GM12865 (cell line): ENCODE measurements at places on chromosomes 11 and 22.

DNA sequence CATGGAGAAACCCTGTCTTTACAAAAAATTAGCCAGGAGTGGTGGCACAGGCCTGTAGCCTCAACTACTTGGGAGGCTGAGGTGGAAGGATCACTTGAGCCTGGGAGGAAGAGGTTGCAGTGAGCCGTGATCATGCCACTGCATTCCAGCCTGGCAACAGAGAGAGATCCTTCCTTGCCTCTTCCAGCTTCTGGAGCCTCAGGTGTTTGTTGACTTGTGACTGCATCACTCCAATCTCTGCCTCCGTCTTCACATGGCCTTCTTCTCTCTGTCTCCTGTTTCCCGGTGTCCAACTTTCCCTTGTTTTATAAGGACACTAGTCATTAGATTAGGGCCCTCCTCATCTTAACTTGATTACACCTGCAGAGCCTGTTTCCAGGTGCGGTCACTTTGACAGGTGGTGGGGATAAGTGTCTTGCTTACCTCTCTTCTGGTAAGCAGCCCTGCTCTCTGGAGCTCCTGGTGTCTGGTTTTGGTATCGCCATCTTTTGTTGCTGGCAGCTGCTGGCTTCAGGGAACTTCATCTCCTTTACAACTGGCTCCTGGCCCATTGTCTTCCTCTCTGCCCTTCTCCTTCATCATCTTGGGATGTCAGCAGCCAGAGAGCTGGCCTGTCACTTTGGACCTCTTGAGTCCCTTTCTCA lies 8.2 kb upstream of the USP2 start:
- peak; percentile 43 for DNase-seq

- no peak for DNase-seq
Observed at GRCh38 chr11:120778685-120779490, 245.0 kb upstream of the TBCEL start.

- DNase-seq = no peak
Observed at GRCh38 chr11:99937330-99937729, 749.8 kb upstream of the ARHGAP42 start.

- no peak for DNase-seq
Observed at GRCh38 chr11:13229711-13230318, 47.8 kb upstream of the BMAL1 start.

- no peak for DNase-seq
Observed at GRCh38 chr11:69430566-69430965, 50.9 kb upstream of the LINC01488 start.

- no peak for DNase-seq
Observed at GRCh38 chr11:8828580-8829361, 82.2 kb upstream of the AKIP1 start.

GRCh38 chr11:6531267-6531752 lies 34.2 kb downstream of the DNHD1 start:
- DNase-seq = peak; percentile 49

DNA sequence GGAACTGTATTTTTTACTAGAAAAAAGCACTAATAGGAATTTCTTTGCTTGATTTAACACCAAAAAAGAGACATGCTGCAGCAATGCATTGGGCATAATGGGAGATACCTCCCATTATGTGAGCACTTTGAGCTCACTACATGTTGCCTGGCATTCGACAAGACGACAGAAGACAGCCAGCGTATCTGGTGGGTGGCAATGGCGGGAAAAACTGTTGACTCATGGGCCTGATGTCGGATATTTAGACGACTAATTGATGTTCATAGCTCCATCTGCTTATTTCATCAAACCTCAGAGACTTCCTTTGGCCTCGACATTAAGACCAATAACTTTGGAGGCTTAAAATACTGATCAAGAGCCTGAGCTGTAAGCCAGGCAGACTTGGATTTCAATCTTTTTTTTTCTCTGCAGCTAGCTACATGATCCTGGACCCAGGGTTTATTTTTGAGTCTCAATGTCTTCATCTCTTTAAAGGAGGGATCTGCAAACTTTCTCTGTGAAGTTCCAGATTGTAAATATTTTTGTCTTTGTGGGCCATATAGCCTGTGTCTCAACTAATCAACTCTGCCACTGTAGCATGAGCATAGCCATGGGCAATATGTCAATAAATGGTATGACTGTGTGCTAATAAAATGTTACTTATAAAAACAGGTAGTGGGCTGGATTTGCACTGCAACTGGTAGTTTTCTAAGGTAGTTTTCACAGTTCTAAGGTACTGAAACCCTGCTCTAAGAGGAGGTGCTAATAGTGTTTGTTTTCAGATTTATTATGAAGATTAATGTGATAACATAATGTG lies 375.1 kb downstream of the METTL15 start:
- no peak for DNase-seq

- DNase-seq = no peak
Observed at GRCh38 chr11:126232683-126233082, 21.1 kb downstream of the FAM118B start.

- no peak for DNase-seq
Observed at GRCh38 chr11:103610435-103610834, 426.0 kb upstream of the DDI1 start.

GRCh38 chr11:118238929-118239328 lies 13.2 kb downstream of the MPZL3 start:
- no peak for DNase-seq

GRCh38 chr11:71237853-71238252 lies 14.5 kb downstream of the SHANK2 start:
- DNase-seq = no peak

DNA sequence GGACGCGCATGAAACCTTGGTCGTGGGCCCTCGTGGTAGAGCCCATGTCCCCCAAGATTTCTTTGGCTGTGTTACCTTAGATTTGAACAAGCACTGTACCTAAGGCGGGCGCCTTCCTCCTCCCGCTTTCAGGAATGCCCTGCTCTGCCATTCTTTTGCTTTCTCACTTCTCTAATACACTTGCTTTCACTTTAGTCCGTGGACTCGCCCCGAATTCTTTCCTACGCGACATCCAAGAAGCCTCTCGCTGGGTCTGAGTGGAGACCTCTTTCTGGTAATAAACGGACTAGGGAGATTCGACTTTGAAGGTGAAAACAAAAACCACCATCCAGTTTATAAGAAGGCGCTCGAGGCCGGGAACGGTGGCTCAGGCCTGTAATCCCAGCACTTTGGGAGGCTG lies 1.2 kb upstream of the NUP50 start:
- DNase-seq = peak; percentile 13

DNA sequence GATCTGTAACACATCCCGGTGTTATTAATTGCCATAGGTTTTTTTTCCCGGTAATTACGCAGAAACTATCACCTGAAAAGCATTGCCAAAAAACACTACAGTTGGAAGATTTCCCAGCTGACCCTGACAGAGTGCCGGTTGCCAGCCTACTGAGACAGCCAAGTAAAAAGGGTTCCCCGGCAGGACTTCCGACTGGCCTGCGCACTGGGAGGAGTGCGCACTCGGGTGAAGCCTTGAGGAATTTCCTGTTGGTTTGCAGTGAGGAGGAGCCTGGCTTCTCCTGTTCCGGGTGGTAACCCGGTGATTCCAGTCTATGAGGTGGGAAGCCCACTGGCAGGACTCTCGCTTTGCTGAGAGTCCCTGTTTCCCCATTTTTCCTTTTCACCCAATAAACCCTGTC lies 52.1 kb downstream of the CNTF start:
- no peak for DNase-seq

DNA sequence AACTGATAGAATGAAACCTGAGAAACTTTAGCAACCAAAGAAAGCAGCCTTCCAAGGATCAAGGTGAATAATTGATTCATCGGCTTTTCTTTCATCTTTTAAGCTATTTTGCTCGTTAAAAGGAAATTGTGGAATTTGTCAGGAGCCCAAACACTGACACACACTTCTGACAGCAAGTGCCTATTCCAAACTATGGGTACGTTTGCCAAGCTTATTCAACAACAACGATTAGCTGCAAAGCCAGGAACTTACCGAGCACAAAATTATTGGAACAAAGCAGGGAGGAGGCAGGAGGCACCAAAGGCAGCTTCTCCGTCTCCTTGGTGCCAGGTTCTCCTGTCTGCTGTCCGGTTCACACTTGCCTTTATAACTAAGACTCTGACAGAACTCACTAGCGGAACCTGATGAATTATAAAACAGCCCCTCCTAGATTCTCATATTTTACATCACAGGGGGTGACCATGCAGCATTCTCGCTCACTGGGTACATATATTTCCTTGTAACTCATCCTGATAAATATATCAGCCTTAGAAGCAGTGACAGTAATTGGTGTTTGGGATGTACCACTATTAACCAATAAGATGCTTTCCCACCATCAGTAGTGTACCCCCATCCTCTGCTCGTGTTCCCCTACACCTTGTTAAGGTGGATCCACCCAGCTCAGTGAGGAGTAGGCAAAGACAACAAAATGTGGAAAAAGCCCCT lies 395.9 kb upstream of the CCDC90B start:
- no peak for DNase-seq
